Foreskin keratinocyte (primary cell): ENCODE measurements at places on chromosomes 13 and 19. TPM values are rescaled to one million over a fixed set of nuclear protein-coding genes. Genes with fewer than 3 reads are reported as not detected.

DNA sequence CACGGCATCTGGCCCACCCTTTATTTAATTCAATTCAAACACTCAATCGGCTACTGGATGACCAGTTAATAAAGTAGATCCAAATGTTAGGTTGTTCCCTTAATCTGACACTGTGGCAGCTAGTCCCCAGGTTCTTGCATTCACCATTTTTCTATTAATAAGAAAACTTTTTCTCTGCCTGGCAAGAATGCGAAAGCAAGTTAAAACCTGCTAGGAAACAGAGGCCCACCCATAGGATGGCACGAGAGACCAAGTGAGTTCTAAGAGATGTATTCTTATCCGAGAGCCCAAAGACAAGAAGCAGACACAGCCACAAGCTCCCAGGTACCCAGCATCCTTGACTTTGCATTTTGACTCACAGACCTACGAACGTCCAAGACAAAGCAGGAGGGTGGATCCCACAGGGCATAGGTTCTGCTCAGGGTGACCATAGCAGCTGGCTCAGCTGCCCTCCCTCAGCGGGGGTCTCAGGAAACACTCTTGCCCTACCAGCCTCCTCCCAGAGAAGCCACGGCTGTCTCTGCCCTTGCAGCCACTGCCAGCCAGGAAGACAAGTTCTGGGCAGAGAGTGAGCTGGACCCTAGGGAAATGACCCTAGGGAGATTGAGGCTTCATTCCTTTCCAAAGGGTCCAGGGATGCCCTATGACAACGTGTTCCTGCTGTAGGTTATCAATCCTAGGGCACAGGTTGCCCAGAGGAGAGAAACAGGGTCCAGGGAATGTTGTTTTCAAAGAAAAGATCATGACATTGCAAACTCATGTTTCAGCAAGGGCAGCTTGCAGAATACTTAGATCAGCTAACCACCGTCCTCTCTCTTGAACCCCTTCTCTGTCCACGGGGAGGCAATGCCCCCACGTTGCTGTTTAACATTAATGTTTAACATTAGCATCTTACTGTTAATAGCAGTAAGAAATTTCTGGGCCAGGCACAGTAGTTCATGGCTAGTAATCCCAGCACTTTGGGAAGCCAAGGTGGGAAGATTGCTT lies 147.2 kb upstream of the ZNF507 start:
- no peak for DNase-seq

DNA sequence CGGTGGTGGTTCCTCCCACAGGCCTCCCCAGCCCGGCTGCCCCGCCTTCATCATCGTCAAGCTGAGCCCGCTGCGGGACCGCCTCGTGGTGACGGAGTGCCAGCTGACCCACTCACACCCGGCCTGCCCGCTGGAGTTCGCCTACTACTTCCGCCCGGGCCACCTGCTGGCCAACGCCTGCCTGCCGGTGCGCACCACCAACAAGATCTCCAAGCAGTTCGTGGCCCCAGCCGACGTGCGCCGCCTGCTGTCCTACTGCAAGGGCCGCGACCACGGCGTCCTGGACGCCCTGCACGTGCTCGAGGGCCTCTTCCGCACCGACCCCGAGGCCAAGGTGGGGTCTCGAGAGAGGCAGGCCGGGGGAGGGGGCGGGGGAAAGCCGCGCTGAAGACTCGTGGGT lies 12.0 kb downstream of the ZSWIM9 start:
- no peak for DNase-seq

DNA sequence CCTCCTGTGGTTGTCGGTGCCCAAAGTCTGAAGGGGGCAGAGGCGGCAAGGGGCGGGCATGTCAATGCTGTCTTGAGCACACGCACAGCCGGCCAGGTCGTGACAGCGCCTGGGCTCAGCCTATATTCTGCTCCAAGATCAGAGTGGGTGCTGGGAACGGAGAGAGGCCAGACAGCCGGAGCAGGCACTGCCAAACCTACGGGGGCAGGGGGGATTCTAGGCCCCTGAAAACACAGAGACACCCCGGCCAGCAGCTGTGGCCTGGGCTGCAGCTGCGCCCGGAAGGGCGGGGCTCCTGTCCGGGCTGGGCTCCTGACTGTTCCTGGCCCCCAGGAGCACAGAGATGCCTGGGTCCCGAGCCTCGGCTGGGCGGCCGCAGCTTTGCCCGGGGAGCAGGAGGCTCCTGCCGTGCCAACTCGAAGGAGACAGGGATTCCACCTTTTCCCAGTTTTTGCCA lies 2662.9 kb upstream of the PCDH20 start:
- DNase-seq: no peak

Gene OR7A5
- total RNA-seq: not detected in 2 replicates

Gene MARK4
- total RNA-seq: 16.6 and 17.5 TPM in 2 replicates

- DNase-seq: no peak
Observed at GRCh38 chr19:49434907-49435583, 6.3 kb downstream of the SLC17A7 start.
